CD4-positive, alpha-beta T cell treated with Interleukin-10 for 1 hour (primary cell): ENCODE measurements at places on chromosomes 12 and 14.

DNA sequence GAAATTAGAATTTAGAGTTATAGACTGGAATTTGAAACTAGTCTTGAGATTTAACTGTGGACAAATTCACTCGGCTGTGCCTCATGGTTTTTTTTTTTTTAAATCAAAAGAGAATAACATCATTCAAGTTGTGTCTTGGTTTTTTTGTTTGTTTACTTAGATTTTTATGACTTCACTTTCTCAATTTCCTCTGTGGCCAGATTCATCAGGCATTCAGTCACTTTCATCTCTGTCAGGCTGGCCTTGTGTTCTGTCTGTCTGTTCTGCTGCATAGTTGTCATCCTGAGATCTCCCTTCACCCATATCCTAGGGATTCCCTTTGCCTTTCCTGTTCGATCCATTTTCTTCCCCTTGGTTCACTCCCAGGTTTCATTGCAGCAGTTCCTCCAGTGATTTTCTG, 10.0 kb downstream of the MARK3 start:
- peak; percentile 26 for DNase-seq

- no peak for DNase-seq
These were observed 2.3 kb downstream of the KRT72 start for GRCh38 chr12:52598966-52599365.

DNA sequence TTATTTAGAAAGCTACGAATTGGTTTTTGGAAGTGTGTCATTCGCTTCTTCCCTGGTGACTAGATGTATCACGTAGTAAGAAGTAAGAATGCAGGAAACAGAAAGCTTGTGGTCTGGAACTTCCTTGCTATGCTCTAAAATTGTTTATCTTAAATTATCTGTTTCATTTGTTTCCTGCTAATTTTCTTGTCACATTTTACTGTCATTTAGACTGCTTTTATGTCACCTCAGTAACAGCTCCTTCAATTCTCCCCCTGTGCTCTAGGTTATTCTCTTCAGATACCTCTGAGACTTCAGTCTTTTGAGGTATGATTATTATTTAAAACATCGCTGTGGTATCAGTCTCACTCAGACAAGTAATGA, 699 bp upstream of the CD69 start:
- peak; percentile 85 for DNase-seq

DNA sequence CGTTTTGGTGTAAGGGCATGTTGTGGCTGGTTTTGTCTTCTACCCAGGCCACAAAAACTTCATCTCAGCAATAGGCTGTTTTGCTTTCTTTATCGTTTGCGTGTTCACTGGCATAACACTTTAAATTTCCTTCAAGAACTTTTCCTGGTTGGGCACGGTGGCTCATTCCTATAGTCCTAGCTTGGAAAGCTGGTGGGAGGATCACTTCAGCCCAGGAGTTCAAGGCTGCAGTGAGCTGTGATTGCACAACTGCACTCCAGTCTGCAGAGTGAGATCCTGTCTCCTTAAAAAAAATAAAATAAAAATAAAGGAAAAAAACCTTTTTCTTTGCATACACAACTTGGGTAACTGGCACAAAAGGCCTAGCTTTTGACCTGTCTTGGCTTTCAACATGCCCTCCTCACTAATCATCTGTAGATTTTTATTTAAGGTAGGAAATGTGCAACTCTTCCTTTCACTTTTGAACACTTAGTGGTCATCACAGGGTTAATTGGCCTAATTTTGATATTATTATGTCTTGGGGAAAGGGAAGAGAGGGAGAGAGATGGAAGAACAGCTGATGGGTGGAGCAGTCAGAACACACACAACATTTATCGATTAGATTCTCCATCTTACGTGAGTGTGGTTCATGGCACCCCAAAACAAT, 78.9 kb upstream of the PSMA6 start:
- DNase-seq, result no peak

- no peak for DNase-seq
These were observed 95.0 kb downstream of the FOXN4 start for GRCh38 chr12:109214131-109214530.

DNA sequence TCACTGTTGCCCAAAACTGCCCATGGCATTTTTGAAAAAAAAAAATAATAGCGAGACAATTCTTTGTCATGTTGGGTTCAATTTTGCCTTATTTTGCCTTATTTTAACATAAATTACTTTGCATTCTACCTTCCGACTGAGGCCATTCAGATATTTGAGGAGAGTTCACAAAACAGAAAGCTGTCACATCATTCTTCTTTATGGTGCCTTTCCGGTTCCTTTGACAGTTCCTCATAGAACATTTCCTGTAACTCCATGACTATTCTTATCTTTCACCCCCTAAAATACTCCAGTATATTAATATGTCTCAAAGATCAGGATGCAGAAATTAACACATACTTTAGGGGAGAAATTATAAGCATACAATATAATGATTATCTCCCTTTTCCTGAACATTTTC, 476.7 kb downstream of the NOVA1 start:
- no peak for DNase-seq

- DNase-seq, result no peak
These were observed 65.2 kb downstream of the NINJ2 start for GRCh38 chr12:597926-598568.

- DNase-seq, result no peak
These were observed 78.2 kb upstream of the GTF2A1 start for GRCh38 chr14:81298911-81299310.

DNA sequence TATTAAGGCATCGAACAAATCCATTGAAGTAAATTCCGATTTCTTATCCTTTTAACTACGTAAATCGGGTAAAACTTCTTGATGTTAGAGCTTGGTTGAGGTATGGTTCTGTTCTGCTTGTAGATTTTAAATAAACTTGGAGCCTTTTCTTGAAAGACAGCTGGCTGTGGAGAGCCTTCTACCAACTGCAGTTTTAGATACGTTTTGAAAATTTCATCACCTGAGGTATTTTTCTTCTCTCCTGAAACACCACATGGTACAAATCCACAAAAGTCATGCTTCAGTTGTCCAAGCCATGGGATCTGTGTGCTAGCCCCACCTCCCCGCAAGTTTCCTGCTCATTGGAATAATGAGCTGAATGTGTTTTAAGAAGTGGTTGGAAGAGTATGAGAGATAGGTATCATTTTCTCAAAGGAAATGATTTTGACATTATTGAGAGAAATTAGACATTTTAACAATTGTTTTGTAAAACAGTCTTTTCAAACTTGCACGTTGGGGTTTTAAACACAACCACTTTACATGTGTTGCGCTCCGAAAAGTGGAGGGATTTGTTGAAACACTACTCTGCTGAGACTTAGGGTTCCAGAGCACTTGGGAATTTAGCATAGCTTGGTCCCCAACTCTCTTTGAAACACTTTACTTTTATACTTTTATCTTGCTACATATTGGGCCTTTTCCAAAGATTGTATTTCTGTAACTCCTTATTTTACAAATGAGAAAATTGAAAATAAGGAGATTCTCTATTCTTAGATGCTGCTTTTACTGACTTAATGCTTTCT, 1.4 kb downstream of the PPM1A start:
- DNase-seq, result no peak

GRCh38 chr14:103109535-103110441, 13.5 kb upstream of the TNFAIP2 start:
- DNase-seq, result no peak

- no peak for DNase-seq
These were observed 32.2 kb upstream of the IGF1 start for GRCh38 chr12:102512523-102512922.

GRCh38 chr12:16294376-16294956, 17.0 kb upstream of the SLC15A5 start:
- DNase-seq, result no peak

- DNase-seq, result no peak
These were observed 76.4 kb upstream of the RMST start for GRCh38 chr12:97386133-97386581.

GRCh38 chr12:113088971-113089756, 32.6 kb downstream of the DTX1 start:
- DNase-seq, result peak; percentile 65

DNA sequence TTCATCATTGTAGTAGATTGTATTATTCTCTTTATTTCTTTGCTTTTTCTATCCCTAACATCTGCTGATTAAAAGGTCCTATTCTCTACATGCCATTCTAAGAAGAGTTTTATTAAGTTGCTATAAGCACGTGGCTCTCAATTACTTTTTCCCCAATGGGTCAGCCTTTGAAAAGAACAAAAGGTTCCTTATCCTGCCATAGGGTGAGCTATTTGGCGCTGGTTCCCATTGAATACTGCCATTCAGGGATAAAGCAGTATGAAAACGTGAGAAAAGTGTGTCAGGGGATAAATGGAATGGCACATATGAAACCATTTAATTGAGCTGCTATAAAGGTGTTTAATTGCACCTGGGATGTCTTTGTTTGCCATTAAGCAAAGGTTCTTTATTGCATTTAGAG, 80.9 kb downstream of the SYNE2 start:
- DNase-seq, result no peak

DNA sequence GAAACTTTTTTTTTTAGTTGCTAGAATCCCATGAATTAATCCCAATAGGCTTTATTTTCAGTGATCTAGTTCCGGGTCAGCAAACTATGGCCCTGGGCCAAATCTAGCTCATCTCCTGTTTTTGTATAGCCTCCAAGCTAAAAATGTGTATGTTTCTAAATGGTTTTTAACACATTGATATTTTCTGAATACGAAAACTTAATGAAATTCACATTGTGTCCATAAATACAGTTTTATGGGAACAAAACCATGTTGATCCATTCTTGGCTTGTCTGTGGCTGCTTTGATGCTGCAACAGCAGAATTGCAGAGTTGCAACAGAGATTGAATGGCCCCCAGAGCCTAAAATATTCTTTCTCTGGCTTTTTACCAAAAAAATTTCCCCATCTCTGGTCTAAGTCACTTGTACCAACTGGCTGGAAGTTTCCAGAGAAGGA, 47.5 kb downstream of the ZNF664 start:
- DNase-seq, result no peak

GRCh38 chr12:14892726-14893505, 7.3 kb upstream of the MGP start:
- DNase-seq, result no peak
